Dorsolateral prefrontal cortex (tissue), 122 donors: ENCODE measurements at places on chromosomes 1 and 21. TPM values are rescaled to one million over a fixed set of nuclear protein-coding genes. Genes with fewer than 3 reads are reported as not detected.

DNA sequence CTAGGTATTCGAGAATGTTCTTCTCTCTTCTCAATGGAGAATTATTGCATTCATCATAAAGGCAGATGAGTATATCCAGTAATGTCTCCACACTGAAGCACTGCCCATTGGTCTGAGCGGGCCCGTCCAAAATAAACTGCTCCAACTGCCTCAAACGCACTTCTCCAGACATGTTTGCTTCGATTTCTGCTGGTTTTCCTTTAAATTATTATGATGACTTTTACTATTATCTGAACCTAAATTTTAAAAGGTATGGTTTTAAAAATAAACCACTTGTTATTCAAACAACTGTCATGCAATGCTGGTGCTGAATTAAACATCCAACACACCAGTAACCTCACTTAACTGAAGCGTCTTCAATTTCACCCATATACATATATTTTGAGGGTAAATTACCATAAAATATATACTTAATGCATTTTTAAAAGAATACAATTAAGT, 1.3 kb downstream of the CDC42BPA start:
- no peak for DNase-seq

The FOXD2 gene
- not detected for total RNA-seq

The DPT gene
- total RNA-seq = 0.82 TPM

The FAM163A gene
- 3.7 TPM for total RNA-seq

DNA sequence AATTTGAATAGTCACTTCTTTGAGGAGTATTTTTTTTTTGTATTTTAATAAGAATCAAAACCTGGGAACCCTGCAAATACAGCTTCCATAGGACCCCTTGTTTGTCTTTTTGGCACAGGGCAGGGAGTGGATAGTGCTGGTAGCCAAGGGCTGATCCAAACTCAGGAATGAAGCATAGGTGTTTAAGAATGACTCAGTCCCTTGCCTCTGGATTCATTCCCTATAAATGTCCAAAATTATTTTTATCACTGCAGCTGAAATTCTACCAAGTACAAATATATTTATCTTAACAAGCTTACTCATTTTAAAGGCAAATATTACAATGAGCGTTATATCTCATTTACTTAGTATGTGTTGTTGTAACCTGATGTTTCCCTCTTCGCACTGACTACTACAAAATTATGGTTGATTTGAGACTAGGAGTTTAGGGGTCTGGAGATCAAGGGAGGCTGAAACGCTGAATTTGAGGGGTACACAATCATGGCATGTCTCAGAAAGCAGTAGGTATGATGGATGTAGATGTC, 278.6 kb upstream of the LYPLAL1 start:
- DNase-seq = no peak

- no peak for DNase-seq
Measured at GRCh38 chr1:103111926-103112325, 3.6 kb upstream of the COL11A1 start.

- DNase-seq = no peak
Measured at GRCh38 chr1:223836586-223836985, 9.2 kb downstream of the TP53BP2 start.

The OVAAL gene
- total RNA-seq = not detected

- no peak for DNase-seq
Measured at GRCh38 chr1:48069662-48070395, 72.6 kb upstream of the TRABD2B start.

The SMIM11 gene
- total RNA-seq = 23.5 TPM

GRCh38 chr1:205329719-205330118, 8.2 kb upstream of the NUAK2 start:
- no peak for DNase-seq

The GLIS1 gene
- total RNA-seq = 6.4 TPM

DNA sequence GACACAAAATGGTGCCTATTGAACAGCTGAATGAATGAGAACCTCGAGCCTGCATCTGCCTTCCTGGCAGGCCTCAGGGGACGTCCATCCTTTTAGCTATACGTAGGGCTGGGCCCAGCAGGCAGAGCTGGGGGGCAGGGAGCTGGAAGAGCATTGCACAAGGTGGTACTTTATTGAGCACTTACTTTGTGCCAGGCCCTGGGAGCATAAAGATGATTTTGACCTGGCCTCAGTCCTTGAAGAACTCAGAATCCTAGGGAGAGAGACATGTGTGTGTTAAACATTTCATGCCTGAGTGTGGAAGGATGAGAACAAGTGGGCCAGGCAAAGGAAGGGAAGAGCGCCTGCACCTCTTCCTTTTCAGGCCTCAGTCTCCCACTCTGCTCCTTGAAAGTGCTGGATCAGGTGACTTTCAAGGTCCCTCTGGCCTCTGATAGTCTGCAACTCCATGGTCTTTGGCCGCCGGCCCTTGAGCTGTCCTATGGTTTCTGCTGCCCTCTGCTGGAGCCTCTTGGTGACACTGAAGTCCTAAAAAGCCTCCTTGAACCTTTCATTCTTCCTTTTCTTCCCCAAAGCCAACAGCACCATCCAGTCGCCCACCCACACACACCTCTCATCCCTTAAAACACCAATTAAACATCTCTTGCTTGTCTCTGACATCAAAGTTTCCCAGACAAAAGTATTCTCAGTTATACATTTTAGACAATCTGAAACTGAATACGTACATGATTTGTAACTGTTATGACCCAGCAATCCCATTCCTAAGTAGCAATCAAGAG, 3.5 kb upstream of the PEAR1 start:
- DNase-seq = peak; percentile 75

DNA sequence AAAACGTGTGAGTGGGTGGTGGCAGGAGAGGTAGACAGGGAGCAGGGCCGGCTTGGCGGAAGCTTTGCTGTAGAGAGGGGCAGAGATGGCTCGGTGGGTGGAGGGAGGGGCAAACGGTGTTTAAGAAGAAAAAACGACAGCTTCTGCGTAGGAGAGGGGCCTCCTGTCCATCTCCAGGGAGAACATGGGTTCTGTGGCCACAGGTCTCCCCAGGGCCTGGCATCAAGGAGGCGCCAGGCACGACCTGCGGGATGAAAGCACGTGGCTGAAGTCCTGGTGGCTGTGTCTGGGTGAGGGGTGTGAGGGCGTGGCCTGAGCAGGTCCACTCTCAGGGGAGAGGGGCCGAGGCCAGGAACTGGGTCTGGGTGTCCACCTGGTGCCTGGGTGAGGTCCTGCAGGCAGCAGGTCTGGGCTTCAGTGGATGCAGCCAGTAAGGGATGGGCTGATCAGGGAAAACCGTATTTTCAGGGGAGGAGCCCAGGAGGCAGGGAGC, 940 bp upstream of the PRKCZ start:
- DNase-seq = peak; percentile 40

The GJA5 gene
- 1.2 TPM for total RNA-seq

GRCh38 chr1:150259758-150260669, 2.4 kb downstream of the CA14 start:
- no peak for DNase-seq

GRCh38 chr1:169160845-169161495, 54.5 kb downstream of the ATP1B1 start:
- no peak for DNase-seq

- no peak for DNase-seq
Measured at GRCh38 chr1:204894031-204894430, 23.4 kb downstream of the NFASC start.

The ANXA9 gene
- total RNA-seq = not detected

The TCEA3 gene
- 12.9 TPM for total RNA-seq

DNA sequence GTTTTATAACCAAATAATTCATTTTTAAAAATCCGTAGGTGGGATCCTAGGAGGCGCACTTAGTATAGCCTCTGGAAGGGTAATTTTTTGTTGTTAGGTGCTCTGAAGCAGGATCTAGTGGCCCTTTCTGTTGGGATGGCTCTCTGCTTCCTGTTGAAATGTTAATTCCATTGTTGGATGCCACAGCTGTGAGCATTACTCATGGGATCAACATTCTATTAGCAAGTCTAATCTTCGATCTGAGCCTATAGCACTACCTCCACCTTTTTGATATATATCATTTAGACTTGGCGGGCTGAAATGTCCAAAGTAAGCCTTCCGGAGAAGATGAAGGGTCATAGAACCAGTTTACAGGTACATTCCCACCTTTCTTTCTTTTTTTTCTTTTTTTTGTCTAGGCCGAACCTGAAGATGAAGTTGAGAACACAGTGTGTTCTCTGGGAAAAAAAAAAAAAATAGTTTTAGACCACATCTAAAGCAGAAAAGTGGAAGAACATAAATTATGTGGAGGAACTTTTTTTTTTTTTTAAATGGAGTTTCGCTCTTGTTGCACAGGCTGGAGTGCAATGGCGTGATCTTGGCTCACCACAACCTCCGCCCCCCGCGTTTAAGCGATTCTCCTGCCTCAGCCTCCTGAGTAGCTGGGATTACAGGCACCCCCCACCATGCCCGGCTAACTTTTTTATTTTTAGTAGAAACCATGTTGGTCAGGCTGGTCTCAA, 1.4 kb downstream of the CXADR start:
- no peak for DNase-seq

- no peak for DNase-seq
Measured at GRCh38 chr1:113579256-113580018, 179.8 kb downstream of the PHTF1 start.

GRCh38 chr21:42532466-42533181, 19.0 kb downstream of the SLC37A1 start:
- peak; percentile 84 for DNase-seq

- no peak for DNase-seq
Measured at GRCh38 chr21:15060543-15061175, 4.1 kb downstream of the NRIP1 start.

DNA sequence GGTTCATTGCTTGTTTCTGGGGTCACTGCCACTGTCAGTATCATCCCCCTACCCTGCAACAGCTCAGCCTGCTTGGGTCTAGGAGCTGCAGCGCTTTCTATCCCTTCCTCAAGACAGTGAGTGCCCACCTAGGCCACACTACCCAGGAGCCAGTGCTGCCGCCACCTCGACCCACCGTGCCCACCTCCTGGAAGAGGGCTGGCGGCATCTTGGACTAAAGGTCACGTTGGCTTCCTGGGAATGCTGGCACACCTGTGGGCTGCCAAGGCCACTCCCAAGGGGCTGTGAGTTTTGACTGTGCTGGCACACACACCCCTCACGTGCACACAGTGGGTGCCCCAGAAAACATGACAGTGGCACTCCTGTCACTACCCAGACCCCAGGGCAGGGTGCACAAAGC, 22.1 kb downstream of the CRYAA start:
- peak; percentile 23 for DNase-seq

The DNTTIP2 gene
- total RNA-seq = 42.1 TPM

The CEPT1 gene
- 34.2 TPM for total RNA-seq

DNA sequence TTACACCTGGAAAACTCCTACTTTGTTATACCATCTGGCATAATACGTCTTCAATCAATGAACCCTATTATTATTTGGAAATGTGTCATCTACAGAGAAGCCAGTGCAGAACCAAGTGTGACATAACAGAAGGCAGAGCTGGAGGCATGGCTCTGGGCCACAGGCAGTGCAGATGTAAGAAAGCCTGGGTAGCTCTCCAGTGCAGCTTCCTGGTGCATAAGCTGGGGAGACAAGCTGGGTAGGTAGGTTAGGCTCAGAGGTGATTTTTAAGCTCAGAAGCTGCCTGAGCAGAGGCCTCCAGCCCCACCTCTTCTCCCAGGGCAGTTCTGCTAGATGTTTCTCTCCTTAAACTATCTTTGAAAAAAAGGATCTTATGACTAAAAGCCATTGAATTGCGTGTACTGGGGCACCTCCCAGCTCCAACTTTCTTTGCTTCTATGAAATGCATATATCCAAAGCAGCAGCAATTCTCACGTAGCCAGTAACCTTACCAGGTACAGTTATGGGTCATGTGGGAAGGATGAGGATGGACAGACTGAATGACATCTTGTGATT, 30.7 kb downstream of the AKNAD1 start:
- no peak for DNase-seq

- DNase-seq = no peak
Measured at GRCh38 chr1:156356262-156356874, 12.6 kb upstream of the RHBG start.

DNA sequence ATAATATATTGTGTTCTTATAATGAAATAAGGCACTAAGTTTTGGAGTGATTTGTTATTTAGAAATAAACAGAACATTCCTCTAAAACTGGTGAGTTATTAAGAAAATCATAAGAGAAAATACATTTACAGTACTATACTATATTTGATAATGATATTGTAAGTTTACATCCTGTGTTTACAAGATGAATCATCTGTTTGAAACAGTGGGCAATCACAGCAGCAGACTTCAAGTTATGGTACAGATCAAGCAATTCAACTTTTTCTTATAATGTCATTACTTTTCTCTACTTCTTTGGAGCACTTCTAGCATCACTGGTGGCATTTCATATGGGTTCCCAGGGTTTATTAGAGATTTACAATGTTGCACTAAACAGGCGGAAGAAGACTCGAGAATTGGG, 86.5 kb upstream of the BRINP3 start:
- DNase-seq = no peak

The KIF14 gene
- not detected for total RNA-seq

GRCh38 chr21:33070998-33071769, 1.2 kb downstream of the OLIG1 start:
- DNase-seq = no peak

- peak; percentile 15 for DNase-seq
Measured at GRCh38 chr1:155910621-155911121, 478 bp downstream of the RIT1 start.

The FBXO44 gene
- 137 TPM for total RNA-seq

DNA sequence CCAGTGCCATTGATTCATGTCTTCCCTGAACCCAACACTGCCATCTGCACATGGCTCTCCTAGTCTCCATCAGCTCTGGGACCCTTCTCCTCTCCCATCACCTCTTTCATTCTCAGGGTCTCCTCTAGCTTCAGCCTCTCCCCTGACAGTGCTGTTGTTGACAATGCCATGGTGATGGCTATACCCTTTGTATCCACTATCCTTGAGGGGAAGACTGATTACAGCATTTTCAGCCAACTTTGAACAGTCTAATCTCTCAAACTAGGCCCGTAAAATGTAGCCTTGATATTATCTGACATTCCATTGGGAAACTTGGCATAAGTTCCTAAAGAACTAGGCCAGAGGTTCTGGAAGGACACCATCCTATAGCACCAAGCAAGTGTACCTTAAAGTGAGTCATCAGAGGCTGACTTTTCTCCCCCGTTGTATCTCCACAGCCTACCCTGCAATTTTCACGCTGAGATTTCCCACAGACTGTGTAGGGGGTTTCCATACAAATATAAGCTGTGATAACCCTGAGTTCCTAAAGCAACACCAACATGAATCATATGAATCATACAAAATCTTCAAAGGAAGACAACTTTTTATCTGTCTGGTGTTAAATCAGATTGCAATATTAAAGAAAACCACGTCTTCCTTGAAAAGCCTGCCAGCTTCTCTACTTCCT, 5.8 kb downstream of the HAO2 start:
- no peak for DNase-seq

DNA sequence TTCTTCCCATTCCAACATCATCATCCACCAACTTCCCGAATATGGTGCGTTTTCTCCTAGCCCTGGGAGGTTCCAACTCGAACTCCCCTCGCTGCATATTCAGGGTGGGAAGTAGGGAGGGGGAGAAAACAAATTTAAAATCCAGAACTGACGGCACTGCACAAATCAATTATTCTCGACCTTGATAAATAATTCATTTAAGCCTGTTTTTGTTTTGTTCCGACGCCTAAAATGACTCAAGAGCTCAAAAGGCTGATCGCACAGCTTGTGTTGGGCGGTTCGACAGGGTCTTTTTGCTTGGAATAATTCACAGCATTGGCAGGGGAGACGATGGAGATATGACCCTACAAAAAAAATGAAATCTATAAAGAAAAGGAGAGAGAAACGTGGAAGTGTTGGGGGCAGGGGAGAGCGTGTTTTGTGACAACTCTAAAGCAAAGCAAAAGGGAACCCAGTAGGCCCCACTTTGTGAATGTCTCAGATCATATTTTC, 3.1 kb upstream of the BARHL2 start:
- DNase-seq = no peak

The PAQR7 gene
- 9.0 TPM for total RNA-seq

The SPATA45 gene
- total RNA-seq = not detected
